ENCODE measurements at places on chromosomes 1 and 21. TPM values are rescaled to one million over a fixed set of nuclear protein-coding genes. Genes with fewer than 3 reads are reported as not detected.

DNA sequence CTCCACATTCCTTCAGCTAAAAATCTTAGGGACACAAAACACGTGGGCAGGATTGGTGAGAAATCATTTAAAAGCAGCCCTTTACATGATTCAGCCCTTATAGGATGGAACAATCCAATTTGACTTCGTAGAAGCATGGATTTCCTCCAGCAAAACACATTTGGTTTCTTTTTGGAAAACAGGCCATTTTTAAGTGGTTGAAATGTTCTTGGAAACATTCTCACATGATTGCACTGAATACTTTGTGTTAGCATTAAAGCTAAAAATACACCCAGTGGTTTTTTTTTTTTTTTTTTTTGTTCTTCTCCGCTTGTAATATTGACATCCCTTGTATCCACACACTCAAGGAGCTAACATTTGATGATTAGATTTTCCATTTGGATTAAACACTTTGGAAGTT, 42.1 kb upstream of the ABCG1 start:
- no peak for DNase-seq

AGMAT gene
- 0.83 TPM for total RNA-seq

DNA sequence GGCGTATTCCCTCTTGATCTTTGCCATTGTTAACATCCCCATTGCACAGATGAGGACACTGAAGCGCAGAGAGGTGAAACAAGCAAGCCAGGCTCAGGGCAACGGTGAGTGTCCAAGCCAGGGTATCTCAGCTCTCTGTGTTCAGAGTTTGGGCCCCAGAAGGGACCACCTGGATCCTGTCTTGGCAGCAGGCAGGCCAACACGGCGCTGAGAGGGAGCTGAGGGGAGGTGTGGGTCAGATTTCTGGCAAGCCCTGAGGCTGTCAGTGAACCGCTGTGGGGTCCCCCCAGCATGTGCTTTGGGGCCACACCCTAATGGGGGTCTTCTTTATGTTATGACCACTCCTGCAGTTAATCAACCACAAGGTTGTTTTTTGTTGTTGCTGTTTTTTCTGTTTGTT, 23.1 kb downstream of the NEK2 start:
- DNase-seq = no peak

ICOSLG gene
- 0.59 TPM for total RNA-seq

OR2T29 gene
- total RNA-seq = not detected

DNA sequence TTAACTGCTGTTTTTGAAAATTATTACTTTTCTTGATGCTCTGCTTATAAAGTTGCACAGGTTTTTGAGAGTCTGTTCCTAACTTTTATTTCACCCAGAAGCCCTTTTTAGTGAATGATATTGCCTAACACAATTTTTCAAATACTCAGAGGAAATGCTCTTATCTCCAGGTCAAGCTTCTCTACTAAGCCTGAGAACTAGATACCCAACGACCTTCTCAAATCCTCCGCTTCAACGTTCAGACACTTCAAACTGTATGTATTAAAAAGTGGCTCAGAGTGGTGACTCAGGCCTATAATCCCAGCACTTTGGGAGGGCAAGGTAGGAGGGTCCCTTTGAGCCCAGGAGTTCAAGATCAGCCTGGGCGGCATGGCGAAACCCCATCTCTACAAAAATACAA, 88.5 kb downstream of the ASH1L start:
- no peak for DNase-seq

DNA sequence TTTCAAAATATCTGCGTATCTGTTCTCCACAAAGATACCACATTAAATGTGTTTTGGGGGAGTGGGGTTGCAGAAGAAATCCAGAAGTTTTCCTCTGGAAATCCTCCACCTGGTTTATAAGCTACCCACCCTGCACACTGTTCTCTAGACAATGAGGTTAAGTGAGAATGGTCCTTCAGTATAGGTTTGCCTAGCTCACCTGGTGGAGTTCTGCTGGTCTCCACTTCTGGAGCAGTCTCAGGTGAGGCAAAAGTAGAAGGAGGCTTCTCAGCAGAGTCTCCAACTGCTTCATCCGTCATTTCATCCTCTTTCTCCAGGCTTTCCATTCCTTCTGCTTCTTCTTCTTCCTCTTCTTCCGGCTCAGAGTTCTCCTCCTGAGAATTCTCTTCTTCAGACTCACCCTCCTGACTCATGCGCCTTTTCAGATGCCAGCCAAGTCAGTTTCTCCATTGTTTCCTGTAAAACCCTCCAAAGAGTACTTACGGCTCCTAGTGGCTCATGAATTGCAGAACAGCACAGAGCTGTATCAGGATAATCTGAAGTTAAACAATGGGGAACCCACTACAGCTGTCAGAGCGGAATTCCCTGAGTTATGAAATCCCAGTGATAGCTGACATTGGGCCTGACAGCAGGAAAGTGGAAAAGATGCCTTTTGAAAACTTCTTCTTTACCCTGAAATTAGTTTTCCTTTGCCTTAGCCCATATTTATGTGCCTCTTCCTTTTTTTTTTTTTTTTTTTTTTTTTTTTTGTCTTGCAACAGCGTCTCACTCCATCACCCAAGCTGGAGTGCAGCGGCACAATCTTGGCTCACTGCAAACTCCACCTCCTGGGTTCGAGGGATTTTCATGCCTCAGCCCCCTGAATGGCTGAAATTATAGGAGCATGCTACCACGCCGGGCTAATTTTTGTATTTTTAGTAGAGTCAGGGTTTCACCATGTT, 38.5 kb downstream of the MSTO1 start:
- DNase-seq = peak; percentile 37

ZNF695 gene
- 2.6 TPM for total RNA-seq

DNA sequence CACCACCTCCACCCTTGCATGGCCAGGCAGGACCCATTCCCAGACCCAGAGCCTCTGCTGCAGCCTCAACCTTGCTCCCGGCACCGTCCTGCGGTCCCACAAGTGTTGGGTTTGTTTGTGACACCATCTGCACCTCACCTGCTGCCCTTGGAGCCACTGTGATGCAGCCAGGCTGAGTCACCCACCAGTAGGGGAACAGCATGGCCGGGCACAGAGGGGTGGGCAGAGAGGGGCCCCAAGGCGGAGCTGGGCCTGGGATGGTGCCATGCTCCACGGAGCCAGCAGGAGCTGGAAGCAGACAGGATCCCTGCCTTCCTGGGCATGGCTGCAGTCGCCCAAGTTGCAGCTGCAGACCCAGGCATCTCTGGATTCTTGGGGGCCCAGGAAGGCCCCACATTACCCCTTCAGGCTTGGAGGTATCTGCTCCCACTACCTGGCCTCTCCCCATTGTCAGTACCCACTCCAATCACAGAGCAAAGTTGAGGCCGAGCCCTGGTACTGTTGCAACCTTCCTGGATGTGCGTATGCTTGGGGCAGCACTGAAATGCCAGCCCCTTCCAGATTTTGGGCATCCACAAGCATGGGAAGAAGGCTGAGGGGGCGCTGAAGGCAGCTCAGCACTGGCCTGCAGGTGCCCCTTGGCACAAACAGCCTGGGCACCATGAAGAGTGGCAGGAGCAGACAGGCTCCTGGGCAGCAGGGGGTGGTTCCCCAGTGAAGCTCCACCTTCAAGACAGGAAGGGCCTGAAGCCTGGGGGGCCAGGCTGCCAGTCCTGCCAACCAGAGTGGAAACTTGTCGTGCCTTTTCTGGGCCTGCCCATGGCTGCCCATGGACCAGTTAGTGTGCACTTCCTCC, 172.8 kb downstream of the MATN1 start:
- DNase-seq = no peak

- DNase-seq = no peak
Measured at GRCh38 chr1:6035303-6035702, 10.4 kb upstream of the KCNAB2 start.

DNA sequence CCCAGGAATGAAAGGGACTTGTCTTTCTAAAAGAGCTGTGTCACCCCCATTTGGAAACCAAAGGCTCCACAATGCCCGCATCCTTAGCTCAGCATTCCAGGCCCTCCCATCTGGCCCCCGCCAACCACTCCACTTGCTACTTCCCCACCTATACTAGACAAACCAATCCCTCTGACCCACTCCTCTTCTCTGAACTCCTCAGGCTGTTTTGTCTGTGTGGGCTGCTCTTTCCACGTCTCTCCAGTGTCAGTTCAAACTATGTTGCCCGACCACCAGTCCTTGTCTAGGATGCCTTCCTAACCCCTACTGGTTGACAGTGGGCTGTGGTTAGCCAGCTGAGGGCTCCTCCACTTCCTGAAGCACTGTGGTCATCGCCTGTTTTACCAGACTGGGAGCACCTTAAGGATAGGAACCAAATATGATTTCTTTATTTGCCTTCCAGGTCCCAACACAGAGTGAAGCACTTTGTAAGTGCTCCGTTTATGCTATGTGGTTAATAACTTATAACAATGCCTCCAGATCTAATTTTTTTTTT, 8.1 kb upstream of the COA7 start:
- DNase-seq = no peak

DNA sequence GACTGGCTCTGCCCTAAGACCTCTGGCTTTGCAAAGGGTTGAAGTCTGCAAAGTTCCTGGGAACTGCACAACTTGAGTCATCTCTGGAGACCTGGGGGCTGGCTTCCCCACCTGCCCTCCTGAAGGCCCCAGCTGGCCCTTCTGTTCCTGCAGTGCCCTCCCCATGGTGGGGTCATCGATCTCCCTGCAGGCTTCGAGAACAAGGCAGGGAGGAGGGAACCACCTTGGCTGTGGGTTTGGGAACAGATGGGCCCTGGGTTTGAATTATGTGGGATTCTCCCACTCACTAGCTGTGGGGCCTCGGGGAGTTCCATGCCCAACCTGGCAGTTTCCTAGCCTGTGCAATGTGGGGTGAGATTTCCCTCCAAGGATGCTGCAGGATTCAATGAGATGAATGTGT, 310.2 kb downstream of the PTPRU start:
- no peak for DNase-seq
